CD4-positive, alpha-beta T cell treated with Interleukin-21 for 1 hour (primary cell): ENCODE measurements at places on chromosomes 6 and 20.
A peak's percentile ranks its signal among the peaks of the same experiment; 100 is the strongest.

DNA sequence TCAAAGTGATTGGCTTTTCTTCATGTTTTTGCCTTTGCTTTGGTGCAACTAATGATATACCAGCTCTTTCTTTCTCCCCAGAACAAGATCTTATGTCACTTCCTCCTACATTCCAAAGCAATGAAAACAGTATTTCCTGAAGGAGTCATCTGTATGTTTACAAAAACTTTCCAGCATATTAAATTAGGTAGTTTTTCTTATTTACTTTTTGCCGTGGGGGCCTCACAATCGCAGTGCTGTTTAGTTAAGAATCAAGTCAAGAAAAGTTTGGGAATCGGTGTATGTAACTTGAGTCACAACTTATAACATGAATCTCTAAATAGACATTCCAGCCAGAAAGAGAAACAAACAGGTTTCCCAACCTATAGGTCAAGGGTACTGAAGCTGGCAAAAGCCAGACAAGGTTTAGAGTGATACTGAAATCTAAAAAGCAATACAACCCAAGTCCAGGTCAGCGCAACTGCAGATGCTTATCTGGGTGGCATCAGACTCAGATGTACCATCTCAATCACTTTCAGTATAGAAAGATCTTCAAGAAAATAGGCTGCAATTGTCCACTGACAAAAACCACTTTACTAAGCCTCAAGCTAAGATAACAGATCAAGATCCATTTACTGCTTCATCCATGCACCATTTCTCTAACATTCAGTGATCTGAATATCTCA lies 63.6 kb downstream of the IPCEF1 start:
- no peak for DNase-seq

DNA sequence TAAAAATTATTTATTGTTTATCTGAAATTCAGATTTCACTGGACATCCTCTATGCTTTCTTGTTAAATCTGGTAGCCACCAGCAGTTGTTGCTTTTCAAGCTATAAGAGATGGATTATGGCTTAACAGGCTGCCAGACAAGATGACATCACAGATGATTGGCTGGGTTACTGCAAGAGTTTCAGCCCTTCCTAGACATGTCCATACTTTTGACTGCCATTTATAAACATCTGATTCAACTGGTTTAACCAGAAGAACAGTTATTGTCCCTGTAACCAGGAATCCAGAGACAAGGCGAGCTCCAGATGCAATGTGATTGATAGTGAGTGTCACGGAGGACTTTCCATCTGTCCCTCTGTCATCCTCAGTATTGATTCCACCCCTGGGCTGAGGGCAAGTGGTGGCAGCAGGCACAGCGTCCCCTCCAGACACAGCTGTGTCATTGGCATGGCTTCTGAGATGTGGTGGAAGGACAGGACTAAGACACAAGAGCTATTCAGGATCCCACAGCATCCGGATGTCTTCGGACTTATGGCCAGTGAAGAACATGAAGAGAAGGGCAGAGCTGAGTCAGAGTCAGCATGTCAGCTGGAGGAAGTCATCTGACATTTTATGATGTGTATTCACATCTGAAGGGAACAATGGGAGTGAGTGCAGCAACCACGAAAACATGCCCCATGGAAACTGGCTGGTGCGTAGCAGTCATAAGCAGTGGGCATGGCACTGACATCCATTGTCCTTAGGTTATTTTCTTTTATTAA lies 284.5 kb upstream of the CDYL start:
- no peak for DNase-seq

GRCh38 chr6:5670811-5671561 lies 335.7 kb downstream of the NRN1 start:
- peak; percentile 47 for DNase-seq

- DNase-seq: no peak
These were observed 1.7 kb downstream of the PPDPF start for GRCh38 chr20:63522091-63522868.

DNA sequence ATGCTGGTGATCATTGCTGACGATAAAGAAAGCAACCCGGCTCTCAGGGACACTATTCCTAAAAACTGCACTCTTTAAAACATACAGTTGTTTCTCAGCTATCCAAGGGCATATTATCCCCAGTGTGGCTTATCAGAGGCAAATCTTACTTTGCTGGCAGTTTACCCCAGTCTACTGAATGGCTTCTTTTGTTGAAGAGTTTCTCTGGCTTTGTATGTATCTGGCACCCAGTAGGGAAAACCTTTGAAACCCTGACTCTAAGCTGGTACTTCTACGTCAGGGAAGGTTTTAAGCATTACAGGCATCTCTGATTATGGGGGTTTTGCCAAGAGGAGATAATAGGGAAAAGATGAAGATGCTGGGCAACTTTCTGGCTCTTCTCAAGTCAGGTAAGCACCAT lies 637.6 kb upstream of the CHD6 start:
- no peak for DNase-seq

GRCh38 chr20:4070323-4071177 lies 55.2 kb upstream of the RNF24 start:
- DNase-seq: no peak

GRCh38 chr6:130994319-130995097 lies 68.5 kb downstream of the EPB41L2 start:
- no peak for DNase-seq

DNA sequence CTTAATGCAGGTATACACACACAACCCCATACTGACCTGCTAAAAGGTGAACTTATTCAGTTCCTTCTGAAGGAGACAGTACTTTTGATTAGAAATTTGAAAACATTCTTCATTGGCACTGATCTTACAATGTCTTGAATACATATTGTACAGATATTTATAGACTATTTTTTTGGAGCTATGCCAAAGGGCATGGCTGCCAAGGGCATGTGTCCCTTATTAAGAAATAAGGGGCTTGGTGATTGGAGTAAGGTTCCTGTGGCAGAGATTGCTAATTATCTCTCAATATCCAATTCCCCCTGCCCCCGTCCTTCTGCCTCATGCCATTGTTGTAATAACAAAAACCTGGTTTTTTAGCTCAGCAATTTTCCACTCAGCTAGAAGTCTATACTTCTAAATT lies 355.9 kb downstream of the FARS2 start:
- DNase-seq: no peak

DNA sequence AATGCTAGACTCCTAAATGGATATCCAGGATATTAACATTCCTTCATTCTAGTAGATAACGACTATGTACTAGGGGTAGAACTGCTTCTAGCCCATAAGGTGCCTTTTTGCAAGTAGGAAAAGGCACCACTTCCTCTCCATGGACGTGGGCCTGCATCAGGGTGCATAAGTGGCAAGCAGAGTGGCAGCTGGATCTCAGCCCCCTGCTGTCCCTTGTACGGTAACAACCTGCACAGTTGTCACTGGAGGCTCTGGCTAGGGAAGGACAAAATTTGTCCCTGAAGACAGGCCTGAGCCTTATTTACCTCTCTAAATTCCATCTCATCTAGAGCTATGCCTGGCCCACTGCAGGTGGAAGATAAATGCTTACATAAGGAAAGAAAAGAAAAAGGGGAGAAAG lies 42.5 kb upstream of the SAYSD1 start:
- DNase-seq: no peak

DNA sequence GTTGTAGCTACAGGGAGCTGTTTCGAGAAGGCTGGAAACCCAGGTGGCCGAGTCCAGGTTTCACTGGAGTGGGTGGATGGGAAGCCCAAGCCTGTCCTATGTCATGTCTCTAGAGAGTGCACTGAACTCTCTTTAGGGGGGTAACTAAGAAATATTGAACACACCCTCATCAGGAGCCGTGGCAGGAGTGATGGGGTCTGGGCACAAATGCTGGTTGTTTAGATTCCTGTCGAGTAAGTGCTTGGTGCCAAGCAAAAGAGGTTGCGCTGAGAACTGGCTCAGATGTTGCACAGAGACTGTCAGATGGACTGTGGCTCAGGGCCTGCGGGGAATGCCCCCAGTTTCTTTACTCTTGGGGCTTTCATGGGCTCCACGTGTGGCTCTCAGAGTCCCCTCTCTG lies 7.3 kb upstream of the FAM209A start:
- no peak for DNase-seq

GRCh38 chr20:11376998-11377397 lies 540.7 kb upstream of the BTBD3 start:
- no peak for DNase-seq

DNA sequence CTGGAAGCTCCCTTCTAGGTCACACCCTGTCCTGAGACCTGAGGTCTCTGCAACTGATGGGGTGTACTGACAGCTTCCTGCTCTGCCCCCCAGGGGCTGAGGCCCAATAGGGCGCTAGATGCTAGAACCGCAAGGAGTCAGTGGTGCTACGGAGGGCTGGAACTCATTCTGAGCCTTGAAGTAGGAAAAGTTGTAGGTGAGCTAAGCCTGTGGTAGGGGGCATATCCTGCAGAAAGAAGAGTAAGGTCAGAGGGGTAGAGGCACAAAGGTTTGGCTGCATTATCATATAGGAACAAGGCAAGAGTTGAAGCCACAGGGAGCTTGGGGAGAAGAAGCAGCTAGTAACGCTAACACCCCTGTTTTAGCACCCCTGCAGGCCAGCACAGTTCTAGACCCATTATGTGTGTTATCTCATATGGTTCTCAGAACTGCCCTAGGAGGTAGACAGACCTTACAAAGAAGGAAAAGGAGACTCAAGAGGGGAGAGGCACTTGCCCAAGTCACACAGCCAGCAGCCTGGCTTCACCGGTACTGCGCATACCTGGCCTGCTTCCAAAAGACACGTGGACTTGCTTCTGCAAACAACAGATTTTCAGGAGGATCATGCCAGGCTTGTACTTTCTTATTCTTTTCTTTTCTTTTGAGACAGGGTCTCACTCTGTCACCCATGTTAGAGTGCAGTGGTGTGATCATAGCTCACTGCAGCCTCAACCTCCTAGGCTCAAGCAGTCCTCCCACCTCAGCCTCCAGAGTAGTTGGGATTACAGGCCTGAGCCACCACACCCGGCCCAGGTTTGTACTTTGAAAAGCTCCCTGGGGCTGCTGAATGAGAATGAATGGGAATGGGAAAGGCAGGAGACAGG lies 156.1 kb downstream of the MRPL14 start:
- no peak for DNase-seq

- no peak for DNase-seq
These were observed 107.0 kb upstream of the SMLR1 start for GRCh38 chr6:130720076-130720715.

- no peak for DNase-seq
These were observed 106.3 kb downstream of the TNFRSF21 start for GRCh38 chr6:47203266-47203937.

GRCh38 chr20:4435225-4435624 lies 286.5 kb upstream of the PRND start:
- DNase-seq: no peak
